ENCODE measurements at places on chromosomes 3 and 15.

DNA sequence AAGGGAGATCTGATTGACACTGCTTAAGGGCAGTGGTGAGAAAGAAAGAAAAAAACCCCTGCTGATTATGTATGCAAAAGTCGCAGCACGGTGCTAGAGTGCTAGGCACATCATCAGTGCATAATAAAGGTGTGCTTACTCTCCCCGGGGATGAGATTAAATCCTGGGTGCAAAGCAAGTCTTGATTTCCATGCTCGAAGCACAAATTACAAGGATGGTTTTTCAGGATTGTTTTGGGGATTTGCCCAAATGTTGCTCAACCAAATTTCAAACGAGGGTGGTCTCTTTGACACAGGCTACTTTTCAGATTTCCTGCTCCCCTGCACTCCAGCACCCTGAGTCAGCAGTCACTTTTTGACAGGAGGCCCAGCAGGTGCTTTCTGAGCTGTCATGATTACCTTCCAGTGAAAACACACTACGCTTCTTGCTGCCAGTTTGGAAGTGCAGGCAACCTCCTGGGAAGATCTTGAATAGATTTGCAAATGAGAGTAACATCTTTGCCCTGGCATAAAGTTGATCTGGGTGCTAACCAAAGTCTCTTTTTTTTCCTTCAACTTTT lies 167.5 kb upstream of the TRIM42 start:
- no peak for DNase-seq

- no peak for DNase-seq
Observed at GRCh38 chr15:32130823-32131222, 100.5 kb downstream of the CHRNA7 start.

GRCh38 chr15:78641102-78641748 lies at the start of gene CHRNB4:
Gene CHRNB4, minus strand, starts transcription at chr15:78641210. Its CDS starts 77 bp downstream, at chr15:78641133.
- no peak for DNase-seq

GRCh38 chr3:51750878-51751277 lies 28.2 kb downstream of the IQCF6 start:
- no peak for DNase-seq

- DNase-seq, result no peak
Observed at GRCh38 chr3:175193815-175194518, 334.8 kb downstream of the NAALADL2 start.

DNA sequence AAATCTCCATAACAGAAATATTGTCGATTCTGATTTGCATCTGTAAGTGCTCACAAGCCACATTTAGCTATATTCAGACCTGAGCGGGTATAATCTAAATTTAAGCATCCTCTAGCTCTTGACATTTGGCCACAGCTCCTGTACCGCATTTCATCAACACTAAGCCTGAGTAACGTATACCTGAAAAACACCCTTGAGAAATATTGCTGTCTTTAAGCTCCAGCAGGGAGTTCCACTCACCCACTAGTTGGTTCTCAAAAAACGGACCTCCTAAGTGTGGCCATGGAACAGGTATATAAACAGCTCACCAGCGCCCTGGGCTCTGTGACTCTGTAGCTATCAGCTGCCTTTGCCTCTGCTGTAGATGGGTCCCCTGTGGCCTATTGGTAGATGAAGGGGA lies 80.7 kb downstream of the ABI3BP start:
- DNase-seq, result no peak

DNA sequence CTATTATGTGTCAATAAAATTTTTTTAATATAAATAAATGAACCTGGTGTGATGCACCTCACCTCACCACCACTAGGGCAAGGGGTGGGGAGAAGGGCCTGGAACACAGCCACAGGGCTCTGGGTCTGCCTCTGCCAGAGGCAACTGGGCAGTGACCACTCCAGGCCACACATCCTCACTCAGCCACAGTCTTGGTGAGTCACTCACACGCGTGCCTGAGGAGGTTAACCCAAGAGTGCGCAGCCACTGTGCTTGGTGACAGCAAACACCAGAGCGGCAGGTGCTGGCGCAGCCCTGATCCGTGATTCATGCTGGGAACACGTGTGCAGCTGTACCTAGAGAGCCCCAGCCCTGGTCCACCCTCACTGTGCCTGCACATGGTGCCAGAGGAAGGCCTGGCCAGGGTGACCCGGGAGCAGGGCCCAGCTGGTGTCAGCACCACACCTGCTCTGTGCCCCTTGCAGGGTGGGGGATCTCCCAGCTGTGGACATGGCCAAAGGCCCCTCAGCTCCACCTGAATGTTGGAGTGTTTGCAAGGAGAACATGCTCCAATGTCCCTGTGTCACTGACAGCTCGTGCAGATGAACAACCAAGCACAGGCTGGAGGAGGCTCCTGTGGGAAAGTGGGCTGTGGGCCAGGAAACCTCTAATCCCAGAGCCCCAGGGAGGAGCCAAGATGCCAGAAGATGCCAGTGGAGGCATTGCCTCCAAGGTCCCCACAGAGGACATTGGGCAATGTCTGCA lies 2.1 kb downstream of the SLC41A3 start:
- DNase-seq, result no peak

DNA sequence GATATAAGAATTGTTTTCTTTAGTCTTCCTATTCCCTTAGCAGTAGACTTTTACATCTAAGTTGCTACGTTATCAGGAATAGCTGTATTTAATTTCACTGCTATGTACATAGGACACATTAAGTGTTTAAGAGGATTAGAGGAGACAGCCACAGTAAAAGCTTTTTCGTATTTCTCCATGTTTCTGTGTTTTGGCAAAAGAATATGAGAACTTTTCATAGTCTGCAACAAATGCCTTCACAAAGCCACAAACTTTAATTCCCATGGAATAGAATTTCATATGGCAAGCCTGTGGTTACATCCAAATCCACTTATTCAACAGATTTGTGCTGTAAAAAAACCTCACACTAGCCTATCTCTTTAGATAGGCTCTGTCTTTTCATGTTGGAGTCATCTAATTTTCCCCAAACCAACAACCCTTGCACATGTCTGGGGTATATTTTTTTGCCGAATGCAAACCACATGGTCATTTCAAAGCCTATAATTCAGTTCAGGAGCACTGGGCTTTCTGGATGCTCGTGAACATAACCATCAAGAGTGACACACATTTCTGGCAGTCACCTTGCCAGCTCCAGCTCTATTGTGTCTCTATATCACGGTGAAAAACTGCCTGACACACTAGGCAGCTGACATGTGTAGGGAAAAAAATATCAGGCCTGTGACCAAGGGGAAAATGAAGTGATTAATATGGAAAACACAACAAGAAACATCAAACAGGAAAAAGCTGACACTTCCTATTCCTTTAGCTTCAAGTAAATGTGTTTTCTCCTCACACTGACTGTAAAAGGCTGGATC lies 19.2 kb downstream of the PLD1 start:
- no peak for DNase-seq

- no peak for DNase-seq
Observed at GRCh38 chr3:183822631-183823030, 2.7 kb downstream of the MAP6D1 start.

- no peak for DNase-seq
Observed at GRCh38 chr15:78272316-78272715, 8.0 kb downstream of the DNAJA4 start.

DNA sequence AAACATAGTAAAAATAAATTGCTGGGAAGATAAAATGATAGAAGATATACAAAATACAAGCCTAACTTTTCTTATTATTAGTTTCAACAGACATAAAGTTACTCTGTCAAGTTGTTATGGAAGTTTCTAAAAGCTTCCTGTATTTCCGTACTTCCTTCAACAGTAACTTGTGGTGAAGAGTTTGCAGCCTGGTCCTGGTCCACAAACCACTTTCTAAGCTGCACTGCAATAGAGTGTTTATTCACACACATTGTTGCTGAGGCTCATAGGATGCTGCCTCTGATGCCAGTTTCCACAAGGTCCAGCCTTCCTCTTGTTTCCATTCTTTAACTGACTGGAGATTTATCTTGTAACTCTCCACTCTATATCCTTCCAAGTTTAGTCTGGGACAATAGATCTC lies 39.4 kb upstream of the KY start:
- DNase-seq, result no peak

GRCh38 chr3:45838466-45838865 lies 3.5 kb downstream of the LZTFL1 start:
- DNase-seq, result no peak

GRCh38 chr3:41276191-41276590 lies 76.9 kb downstream of the CTNNB1 start:
- no peak for DNase-seq

DNA sequence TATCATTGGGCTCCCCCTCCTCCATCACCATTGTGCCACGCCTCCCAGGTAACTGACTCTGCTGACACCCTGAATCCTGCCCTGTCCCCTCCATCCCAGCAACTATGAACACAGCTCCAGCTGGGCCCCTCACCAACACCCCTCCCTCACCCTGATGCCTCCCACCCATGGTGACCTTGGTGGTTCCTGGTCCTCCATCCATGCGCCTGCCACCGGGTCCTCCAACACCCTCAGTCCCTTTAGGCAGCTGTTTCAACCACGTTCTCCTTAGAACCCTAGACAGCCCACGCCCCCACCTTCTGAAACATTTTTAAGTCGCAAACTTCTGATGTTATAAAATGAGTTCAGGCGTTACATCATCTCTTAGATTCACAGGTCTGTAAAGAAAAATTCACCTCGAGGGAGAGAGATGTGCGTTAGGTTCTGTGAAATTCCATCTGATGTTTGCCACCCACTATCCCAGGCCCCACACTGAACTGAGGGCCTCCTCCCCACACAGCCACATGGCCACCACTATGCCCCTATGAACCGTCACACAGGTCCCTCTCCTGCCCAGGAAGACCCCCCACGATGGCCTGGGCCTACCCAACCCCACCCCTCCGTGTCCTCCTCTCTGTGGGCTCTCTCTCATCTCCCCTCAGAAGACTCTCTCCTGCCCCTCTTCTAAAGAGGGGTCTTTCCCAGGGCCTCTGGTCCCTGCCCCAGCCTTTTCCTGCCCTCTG lies 29.8 kb downstream of the PCSK6 start:
- DNase-seq, result no peak

GRCh38 chr15:70827721-70828120 lies 26.2 kb downstream of the LARP6 start:
- DNase-seq, result no peak

DNA sequence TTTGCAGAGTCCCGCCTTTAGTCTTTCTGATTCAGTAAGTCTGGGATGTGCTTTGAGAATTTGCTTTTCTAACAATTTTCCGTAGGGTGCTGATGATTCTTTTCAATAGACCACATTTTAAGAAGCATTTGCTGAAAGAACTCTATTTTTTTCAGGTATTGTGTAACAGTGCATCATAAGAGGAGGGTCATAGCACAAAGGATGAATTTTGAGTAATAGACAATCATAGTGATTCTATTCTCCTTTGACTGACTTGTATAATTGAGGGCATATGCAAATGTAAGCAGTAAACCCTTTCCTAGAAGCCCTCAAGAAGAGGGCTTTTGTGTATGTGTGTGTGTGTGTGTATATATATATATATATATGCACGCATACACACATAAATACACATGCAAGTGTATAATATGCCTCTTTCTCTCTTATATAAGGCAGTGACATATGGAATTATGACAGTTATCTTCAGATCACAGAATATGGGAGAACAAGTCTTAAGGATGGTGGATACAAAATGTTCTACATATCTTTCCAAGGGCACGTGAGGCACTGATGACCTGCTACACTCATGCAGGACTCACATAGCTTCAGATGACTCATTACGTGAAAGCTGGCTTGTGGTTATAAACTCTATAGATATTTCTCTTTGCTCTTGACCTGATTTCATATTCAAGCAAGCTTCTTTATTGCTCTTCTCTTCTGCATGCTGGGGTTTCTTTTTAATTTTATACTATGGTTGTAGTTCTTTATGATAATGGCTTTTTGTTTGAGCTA lies 6.5 kb upstream of the PLSCR1 start:
- no peak for DNase-seq

GRCh38 chr15:82133251-82133650 lies 87.4 kb upstream of the MEX3B start:
- DNase-seq, result no peak

DNA sequence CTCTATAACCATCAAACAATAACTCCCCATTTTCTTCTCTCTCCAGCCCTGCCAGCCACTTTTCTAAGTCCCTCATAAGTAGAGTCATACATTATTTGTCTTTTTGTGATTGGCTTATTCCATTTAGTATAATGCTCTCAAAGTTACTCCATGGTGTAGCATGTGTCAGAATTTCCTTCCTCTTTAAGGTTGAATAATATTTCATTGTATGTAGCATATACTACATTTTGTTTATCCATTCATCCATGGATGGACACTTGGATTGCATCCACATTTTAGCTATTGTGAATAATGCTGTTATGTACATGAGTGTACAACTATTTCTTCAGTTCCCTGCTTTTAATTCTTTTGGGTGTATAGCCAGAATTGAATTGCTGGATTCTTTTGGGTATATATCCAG lies 138.4 kb downstream of the ATG7 start:
- no peak for DNase-seq

DNA sequence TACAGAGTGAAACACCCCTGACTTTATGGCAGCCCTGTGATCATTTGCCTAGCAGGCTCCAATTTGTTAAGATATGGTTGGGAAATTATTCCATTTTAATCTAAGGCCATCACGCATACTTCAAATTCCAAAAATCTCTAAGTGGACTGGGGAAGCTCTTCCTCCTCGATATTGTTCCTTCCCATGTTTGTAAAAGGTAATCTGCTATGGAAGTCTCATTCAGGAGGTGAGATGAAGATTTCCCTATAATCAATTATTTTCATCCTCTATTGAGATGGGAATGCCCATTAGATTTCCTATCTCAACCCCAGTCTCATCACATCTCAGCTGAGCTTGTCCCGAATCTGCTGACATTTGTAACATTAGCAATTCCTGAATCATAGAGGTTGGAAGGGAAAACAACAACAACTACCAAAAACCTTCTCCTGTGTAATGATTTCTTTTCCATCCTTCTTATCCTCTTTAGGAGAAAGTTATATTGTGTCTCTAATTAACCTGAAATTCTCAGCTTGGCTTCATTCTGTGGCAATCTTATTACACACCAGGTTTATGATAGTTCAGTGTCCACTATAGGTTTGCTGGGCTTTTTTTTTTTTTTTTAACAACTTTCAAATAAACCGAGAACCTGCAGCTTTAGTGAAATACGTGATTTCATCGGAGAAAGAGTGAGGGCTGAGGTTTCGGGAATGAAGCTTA lies 2.2 kb upstream of the NR2F2 start:
- no peak for DNase-seq

DNA sequence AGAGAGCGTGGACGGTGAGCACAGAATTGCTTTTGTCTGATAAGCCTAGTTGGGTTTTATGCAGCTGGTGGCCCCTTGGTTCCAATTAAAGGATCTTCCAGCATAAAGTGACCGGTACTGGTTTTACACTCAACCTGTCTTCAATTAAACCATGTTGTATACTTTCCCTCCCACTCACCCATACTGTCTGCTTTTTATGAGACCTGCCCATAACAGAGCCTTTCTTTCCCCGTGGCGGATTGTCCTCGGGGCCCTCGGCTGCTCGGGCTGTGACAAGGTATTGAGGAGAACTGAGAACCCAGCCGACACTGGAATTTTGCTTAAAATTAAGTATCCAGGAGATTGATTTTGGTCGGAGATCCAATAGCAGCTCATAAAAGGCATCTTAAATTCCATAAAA lies 98.4 kb downstream of the TMEM266 start:
- no peak for DNase-seq

GRCh38 chr3:11136830-11137626 lies 17.3 kb upstream of the HRH1 start:
- DNase-seq, result no peak

- DNase-seq, result no peak
Observed at GRCh38 chr3:96548073-96548472, 266.3 kb upstream of the EPHA6 start.
